ENCODE measurements at places on chromosomes 3 and 15. TPM values are rescaled to one million over a fixed set of nuclear protein-coding genes. Genes with fewer than 3 reads are reported as not detected.

Gene HRG
- not detected for total RNA-seq

Gene EPB42
- total RNA-seq = not detected

Gene IGF2BP2
- total RNA-seq = 0.53 TPM

Gene SERPINI2
- total RNA-seq = not detected

Gene ZNF620
- total RNA-seq = 3.1 TPM

Gene ZNF502
- 2.3 TPM for total RNA-seq

Gene CLRN1
- not detected for total RNA-seq

Gene SPATA12
- not detected for total RNA-seq

Gene ALDH1A3
- 0.24 TPM for total RNA-seq

Gene B2M
- total RNA-seq = 3,850 TPM

Gene IQCF5
- not detected for total RNA-seq

Gene GFM1
- 123 TPM for total RNA-seq

Gene THBS1
- 2.0 TPM for total RNA-seq

Gene TP63
- total RNA-seq = not detected
